Activated naive CD4-positive, alpha-beta T cell treated with anti-CD3 and anti-CD28 coated beads, Interleukin-2, amount 50 U/mL, for 72 hours (primary cell): ENCODE measurements at places on chromosomes 5 and 9.

DNA sequence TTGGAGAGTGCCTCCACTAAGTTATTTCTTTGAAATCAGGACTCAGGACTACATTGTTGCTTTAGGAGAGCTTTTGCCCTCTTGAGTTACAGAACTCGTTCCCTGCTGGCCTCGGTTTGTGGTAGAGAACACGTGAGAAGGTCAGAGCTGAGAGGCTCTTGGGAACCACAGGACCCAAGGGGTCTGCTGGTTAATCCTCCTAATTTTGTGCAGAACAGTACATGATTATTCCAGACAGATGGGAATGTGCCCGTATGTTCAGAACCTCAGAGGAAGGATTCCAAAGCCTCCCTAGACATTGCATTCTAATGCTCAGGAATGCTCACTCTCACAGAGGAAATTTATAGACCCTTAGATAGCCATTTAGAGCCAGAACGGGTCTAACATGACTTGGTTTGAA is 25.2 kb upstream of the BASP1 start:
- no peak for DNase-seq

DNA sequence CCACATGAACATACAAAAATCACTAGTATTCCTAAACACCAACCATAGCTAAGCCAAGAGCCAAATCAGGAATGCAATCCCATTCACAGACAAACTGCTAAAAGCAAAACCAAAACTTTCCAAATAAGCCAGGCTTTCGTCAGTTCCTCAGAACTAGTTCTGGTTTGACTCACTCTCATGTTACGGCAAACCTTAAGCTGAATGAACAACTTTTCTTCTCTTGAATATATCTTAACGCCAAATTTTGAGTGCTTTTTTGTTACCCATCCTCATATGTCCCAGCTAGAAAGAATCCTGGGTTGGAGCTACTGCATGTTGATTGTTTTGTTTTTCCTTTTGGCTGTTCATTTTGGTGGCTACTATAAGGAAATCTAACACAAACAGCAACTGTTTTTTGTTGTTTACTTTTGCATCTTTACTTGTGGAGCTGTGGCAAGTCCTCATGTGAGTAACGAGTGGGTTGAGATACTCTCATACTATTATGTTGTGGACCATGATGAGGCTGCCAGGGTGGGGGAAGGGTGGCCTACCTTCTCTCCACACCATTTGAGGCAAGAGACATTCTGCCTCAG is at the start of gene PDCD1LG2:
Gene PDCD1LG2 (plus strand): TSS at position 172 of the 572 bp plus-strand sequence. CDS start 12,016 bp downstream, outside the sequence.
- DNase-seq, result peak; percentile 38

DNA sequence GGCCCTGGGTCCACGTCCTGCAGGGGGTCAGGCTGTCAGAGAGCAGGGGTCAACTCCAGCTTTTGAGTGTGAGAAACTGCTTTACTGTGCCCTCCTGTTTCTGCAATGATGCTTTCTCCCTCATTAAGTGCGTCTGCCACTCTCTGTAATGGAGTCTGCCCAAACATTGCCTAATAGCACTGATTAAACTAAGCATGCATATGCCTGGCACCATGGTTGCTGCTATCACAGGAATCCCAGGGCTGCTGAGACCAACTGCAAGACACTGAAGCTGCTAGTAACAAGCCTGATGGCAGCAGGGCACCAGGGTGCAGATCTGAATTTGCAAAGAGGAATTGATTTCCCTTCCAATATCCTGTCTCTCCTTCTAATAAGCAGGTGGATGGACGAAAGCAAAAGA is 125.3 kb downstream of the SLC24A2 start:
- no peak for DNase-seq

- no peak for DNase-seq
Measured at GRCh38 chr9:137387114-137387890, 35.7 kb downstream of the EXD3 start.

GRCh38 chr5:140295414-140295813 is 7.5 kb downstream of the PFDN1 start:
- no peak for DNase-seq

DNA sequence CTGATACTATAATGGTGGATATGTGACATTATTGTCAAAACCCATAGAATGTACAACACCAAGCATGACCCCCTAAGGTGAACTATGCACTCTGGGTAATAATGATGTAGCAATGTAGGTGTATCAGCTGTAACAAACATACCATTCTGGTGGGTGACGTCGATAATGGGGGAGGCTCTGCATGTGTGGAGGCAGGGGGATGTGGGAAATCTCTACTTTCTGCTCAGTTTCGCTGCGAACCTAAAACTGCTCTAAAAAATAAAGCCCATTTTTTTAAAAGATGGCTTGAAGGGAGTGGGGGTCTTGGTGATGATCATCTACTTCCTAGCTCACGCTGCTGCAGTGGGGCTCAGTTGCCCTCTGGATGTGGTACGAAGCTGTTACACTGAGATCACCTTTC is 51.1 kb downstream of the RASGEF1C start:
- DNase-seq, result no peak

DNA sequence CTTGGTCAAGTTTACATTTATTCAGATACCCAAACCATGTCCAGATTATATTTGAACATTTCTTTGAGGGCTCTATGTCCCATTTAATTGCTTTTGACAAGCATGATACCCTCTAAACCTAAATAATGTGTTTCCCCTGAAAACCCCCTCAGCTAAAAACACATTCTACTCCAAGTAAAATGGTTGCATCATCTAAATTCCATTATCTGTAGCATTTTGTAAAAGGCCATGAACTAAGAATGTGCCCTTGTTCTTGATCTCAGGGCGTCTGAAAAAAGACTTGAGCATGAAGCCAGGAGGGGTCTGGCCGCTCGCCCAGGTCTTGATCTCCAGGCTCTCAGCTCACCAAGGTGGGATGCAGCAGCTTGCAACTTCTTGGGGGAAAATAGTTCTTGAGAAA is 53.5 kb upstream of the ERCC6L2 start:
- DNase-seq, result no peak

GRCh38 chr9:128160603-128160987 is 530 bp downstream of the BBLN start:
- peak; percentile 72 for DNase-seq

GRCh38 chr9:7234144-7234543 is 476.4 kb downstream of the KDM4C start:
- peak; percentile 58 for DNase-seq

GRCh38 chr5:102483736-102484135 is 15.1 kb downstream of the SLCO6A1 start:
- DNase-seq, result no peak

DNA sequence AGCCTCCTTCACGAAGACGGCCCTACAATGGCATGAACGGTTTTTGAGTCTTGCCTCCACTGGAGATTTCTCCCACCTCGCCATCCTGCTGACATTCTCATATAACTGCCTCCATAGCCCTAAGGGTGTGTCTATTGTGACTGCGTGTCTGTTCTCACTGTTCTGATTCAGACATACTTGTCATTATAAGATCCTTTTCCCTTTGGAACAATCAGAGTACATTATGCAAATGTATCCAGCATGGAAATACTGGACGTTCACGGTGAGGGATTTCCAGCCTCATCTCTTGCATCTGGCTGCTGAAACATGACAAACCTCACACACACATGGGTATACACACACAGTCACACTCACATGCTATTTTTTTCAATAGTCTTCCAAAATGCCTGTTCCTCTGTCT is 402.1 kb downstream of the DIRAS2 start:
- no peak for DNase-seq

GRCh38 chr5:170597109-170597751 is 93.4 kb downstream of the KCNIP1 start:
- peak; percentile 75 for DNase-seq

DNA sequence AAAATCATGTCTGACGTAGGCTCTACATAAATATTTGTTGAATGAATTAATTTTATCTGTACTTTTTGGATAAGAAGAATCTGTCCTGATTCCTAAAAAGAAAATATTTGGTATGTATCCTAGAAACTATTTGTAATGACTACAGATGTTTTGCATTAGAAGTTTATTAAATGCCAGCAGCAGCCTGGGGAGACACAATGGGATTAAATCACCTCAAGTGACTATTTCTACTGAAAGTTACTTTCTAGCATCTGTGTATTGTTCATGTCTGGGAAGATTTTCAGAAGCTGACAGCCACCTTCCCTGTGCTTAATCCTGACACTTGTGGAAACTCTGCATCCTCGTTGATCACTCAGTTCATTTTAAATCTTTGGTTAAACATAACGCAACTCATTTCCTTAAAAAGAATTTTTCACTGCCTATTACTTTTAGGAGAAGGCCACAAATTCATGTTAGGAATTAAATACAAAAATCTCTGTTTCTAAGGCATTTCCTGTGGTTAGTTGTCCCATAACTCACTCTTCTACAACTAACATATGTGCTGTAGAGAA is 209.3 kb upstream of the PPP1R2B start:
- no peak for DNase-seq

GRCh38 chr5:14922456-14922855 is 50.9 kb upstream of the ANKH start:
- no peak for DNase-seq

DNA sequence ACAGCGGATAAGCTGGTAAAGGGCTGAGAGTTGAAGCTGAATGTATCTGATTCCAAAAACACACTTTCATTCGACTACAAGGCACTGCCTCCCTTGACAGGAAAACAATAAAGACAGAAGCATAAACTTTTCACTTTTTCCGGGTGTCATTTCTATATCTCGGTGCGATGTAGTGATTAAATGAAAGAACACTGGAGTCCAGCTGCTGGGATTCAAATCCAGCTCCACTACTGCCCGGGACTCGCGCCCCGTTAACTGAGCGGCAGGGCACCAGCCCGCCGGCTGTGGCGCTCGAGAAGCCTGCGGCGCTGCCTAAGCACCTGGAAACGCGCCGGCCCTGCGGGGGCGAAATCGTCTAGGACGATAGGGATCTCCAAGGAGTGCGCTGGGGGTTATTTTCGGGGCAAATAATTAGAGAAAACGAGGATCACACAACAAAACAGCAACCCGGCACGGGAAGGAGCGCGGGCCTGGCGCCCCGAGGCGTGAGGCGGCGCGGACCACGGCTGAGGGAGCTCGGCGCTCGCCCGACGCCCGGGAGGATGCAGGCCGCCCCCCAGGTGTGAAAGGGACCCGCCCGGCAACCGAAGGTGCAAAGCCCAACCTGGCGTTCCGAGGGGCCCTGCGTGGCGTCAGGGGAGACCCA is 837 bp downstream of the UIMC1 start:
- no peak for DNase-seq

GRCh38 chr9:136666372-136667213 is 3.9 kb downstream of the EGFL7 start:
- no peak for DNase-seq

GRCh38 chr5:160369990-160370712 is at the start of gene C1QTNF2:
TSS of gene C1QTNF2 (minus strand) at chr5:160370626. CDS start at chr5:160355011, 15,615 bp downstream.
- no peak for DNase-seq

DNA sequence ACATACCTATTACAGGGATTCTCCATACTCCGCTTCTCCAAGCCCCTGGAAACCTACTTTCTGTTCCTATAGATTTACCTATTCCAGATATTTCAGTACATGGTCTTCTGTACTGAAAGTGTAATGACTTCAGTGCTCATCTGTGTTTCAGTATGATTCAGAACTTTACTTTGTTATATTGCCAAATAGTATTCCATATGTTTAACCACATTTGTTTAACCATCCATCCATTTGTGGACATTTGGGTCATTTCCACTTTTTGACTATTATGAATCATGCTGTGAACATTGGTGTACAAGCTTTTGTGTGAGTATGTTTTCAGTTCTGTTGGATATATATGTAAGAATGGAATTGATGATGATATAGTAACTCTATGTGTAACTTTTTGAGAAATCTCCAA is 188.9 kb downstream of the PDZD2 start:
- DNase-seq, result no peak

DNA sequence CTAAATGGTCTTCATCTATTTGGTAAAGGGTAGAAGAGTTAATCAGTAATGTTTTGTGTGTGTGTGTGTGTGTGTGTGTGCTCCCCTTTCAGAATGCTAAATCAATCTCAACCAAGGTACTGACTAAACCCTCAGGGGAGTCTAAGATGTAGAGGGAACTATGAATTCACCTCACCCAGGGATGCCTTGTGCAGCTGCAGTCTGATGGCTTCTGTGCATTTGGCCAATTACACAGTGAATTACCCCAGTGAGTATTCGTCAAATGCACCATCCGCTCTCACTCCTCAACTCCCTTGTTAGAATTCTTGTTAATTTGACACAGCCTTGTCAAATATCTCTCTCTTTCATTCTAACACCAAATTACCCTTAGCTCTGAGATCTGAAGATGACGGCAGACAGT is 234.6 kb downstream of the GABRB2 start:
- DNase-seq, result no peak

- no peak for DNase-seq
Measured at GRCh38 chr9:75850459-75851200, 39.8 kb upstream of the PCSK5 start.

- no peak for DNase-seq
Measured at GRCh38 chr5:78675956-78676730, 27.6 kb upstream of the LHFPL2 start.

DNA sequence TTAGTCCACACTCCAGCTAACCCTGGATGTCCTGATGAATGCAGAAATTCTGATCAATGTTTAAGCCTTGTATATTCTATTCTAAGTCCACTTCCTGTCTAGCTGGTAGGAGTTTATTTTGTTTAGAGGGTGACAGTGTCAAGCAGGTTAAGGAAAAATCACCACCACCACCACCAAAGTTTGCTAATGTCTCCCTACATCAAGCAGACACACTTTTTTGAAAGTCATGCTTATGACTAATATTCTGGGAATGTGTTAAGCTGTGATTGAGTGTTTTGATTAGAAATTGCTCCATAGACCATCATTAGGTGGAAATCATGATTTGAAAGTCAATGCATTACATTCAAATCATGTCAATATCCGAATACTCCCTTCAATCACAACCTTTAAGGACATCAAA is 1530.1 kb downstream of the MAT2B start:
- DNase-seq, result no peak

DNA sequence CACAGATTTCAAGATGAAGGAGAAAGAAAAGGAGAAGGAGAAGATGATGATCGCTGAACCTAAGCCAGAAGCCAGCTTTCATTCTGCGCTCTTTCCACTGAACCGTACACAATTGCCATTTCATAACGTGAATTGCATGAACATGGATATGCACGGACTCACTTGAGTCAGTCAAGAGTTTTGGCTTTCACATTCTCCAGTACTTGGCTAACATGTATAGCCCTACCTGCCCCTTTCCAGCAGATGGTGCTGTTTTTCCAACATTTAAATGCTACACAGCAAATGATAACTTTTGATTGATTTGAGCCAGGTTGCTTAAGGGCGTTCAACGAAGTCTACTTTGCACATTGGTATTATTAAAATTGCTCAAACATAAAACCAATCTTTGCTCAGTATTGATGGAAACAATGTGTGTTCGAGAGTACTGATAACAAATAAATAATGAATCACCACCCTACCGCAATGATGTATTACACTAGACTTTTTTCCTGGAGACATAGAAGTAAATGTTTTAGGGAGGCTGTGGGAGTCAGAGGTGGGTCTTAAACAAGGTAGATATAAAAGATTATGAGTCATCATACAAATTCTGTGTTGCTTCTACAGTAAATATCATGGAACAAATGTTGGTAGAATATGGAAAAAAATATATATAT is 196.4 kb downstream of the TRPM3 start:
- no peak for DNase-seq

DNA sequence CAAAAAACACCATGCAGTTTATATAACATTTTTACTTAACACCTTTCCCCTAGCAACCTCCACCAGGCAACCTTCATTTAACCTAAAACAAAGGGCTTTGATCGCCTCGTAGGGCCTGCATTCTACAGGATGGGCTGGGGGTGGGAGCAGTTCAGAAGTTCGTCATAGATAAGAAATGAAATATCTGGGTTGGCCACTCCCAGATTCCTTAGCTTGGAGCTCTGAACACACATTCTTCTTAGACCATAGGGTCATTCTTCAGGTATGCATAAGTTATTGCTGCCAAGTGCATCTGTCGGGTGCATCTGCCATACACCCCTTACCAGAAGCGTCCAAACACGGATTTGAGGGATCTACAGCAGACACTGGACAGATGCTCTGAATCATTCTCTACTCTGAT is 4.3 kb upstream of the SLC22A5 start:
- DNase-seq, result no peak
